ENCODE measurements at places on chromosomes 6 and 20.

DNA sequence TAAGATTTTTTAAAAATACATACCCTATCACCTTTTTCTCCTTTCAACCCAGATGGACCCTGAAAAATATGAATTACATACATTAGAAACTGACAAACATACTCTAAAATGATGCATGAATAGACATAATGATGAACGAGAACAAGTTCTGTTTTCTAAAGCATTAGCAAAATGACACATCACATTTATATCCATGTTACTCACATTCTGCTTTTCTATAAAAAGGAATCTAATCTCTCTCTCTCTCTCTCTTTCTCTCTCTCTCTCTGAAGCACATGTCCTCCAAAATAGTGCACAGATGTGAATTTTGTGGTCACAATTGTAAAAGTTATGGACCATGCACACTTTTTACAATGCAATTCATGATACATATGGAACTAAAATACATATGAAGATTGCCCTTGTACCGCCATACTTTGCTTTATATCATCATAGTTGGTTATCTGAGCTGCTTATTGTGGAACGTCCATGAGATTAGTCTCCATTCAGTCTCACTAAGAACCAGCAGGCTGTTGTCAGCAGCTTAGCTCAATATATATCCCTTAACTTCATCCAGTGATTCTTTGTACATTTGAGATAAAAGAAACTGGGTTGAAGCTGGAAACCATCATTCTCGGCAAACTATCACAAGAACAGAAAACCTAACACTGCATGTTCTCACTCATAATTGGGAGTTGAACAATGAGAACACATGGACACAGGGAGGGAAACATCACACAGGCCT is 114.2 kb downstream of the COL12A1 start:
- no peak for DNase-seq

DNA sequence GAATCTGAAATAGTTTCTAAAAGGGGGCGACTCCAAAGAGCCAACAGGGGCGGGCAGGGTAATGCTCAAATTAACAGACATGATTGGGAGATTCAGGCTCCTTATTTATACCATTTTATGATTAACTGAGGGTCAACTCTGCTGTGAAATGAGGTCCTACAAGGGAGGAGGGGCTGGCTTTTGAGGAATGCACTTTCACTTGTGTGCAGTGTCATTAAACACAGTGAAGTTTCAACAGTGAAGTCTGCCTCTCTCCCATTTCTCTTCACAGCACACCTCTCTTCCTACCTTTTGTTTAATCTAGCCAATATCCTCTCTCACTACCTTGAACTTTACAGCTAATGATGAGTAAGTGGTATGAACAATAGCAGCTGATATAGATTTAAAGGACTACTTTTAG is 557.3 kb upstream of the CITED2 start:
- no peak for DNase-seq

- DNase-seq = no peak
These were observed 31.2 kb upstream of the VSTM2L start for GRCh38 chr20:37871751-37872150.

DNA sequence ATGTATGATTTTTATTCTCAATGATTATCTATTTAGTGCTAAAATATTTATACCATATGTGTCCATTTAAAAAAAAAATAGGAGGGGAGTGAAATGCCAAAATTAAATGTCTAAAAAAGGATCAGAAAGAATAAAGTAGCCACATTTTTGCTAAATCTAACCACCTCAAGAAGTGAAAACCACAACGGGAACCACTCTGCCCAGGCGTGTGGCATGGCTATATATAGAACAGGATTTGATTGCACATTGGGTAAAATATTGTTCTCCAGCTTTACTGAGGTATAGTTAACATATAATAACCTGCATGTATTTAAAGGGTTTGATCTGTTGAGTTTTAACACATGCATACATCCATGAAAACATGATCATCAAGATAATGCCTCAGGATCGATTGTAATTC is 19.0 kb upstream of the AFDN start:
- no peak for DNase-seq

DNA sequence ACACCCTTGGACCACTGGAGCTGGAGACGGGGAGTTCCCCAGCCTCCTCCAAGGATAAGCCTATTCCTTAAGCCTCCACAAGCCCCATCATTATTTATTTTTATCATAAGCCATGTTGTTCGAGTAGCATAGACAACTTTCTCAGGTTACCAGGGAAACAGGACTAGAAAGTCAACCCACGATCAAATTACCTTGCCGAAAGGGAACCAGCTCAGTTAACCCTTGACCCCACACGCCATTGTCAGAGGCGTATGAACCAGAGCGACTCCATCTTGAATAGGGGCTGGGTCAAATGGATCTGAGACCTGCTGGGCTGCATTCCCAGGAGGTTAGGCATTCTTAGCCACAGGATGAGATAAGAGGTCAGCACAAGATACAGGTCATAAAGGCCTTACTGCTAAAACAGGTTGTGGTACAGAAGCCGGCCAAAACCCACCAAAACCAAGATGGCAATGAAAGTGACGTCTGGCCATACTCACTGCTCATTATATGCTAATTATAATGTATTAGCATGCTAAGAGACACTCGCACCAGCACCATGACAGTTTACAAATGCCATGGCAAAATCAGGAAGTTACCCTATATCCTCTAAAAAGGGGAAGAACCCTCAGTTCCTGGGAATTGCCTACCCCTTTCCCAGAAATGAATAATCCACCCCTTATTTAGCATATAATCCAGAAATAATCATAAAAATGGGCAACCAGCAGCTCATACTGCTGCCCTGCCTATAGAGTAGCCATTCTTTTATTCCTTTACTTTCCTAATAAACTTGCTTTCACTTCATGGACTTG is 22.4 kb downstream of the SYNJ2 start:
- DNase-seq = no peak
